Midbrain (tissue), 1 donor: ENCODE measurements at places on chromosomes 5 and 9.

GRCh38 chr9:110129425-110129824, 78.5 kb downstream of the C9orf152 start:
- no peak for DNase-seq

DNA sequence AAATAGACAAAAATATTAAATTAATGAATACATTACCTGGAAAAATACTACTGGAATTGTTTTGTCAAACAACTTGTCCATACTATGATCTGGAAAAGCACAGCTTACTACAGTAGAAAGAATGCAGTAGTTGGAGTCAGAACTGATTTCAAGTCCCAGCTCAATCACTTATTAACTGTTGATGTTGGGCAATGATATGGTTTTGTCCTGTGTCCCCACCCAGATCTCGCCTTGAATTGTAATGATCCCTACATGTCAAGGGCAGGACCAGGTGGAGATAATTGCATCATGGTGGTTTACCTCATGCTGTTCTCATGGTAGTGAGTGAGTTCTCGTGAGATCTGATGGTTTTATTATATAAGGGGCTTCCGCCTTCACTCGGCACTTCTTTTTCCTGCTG, 247.5 kb downstream of the CD180 start:
- no peak for DNase-seq

GRCh38 chr5:114362197-114362976, 517 bp downstream of the KCNN2 start:
- no peak for DNase-seq

DNA sequence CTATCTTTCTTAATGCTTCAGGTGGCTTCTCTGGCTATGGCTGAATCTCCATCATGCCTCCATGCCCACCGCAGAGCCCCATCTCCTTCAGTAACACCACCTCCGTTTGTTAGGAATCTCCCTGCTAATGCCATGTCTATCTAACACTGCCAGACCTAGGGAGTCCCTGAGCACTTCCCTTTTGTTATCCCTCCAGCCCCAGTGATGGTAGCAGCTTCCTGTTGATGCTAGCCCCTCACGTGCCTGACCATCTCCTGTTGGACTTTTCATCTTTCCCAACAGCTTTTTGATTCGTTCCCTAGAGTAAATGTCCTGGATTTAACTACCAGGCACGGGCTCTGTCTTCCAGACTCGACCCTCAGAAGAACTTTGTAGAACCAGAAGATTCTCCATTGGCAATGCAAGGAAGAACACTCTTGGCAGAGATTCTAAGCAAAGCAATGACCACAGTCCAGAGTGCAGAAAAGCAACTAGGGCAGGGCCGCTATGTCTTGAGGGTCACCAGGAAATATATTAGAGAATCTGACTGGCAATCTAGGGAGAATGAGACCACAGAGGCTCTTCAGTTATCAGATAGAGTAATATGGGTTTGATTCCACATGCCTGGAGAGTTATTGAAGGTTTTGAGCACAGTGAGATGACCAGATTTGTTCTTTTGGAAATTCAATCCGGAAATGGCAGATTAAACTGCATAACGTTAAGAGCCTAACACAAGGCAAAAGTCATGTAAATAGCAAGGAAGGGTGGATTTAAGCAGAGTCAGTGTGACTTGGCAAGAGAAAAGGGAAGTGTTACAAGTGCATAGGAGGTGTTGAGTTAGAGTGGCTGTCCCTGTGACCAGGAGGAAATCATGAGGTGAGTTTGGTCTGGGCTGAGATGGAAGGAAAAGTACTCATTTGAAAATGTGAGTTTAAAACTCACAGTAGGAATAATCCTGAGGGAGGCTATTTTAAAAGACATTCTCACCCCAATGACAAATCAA, 555.2 kb downstream of the ACTL7B start:
- DNase-seq, result no peak

- no peak for DNase-seq
Observed at GRCh38 chr9:124558777-124559470, 51.7 kb upstream of the NR5A1 start.

DNA sequence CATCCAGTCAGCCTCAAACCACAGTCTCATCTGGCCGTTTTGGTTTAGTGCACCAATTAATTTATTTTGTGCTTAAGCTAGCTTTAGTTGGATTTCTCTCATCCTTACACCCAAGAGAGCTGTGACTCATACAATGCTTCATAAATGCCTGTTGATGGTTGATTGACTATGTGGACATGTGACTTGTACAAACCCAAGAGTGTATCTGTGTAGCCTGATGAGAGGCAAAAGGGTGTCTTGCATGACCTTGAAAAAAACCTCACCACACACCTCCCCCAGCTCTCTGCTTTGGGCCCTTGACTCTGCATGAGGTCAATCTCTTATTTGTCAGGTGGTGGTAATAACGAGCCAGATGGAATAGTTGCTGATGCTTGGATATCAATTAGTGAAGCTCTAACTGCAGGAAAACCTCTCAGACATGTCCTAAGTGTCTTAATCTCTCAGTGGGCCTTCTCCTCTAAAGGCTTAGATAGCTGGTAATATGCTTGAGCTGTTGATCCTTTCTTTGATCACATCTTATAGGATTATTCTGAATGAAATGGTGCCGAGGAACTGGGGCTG, 10.6 kb upstream of the GLRA1 start:
- no peak for DNase-seq

DNA sequence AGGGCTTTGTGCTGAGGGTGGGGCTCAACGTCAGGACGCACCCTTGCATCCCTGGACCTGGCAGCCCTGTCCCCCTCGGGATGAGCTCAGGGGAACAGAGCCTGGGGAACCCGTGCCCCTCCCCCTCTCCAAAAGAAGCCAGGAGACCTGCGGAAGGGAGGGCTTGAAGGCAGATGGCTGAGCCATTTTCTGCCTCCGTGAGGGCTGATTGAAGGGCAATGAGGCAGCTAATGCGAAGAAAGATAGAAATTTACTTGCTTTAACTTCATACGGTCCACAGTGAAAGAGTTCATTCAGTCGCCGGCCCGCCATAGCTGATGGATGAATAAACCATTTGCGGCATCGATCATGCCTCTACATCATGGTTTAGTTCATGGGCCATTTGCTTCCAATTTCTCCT, 28.8 kb downstream of the ASS1 start:
- DNase-seq, result no peak

GRCh38 chr5:144131261-144131660, 39.2 kb downstream of the YIPF5 start:
- DNase-seq, result no peak

DNA sequence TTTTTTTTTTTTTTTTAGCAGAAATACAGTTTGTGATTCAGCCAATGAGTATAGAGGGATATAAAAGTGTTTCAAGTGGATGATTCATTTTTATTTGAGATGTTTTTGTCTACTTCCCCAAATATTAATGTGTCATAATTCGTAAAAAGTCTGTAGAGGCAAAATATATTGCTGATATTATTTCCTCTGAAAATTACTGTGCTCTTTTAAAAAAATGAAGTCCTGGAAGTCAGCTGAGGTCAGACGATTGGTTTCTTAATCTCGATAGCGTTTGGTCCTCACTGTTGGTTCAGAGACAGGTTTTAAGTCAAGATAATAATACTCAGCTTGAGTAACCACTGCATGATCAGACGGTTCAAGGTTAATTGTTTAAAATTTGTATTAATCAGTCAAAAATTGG, 19.5 kb downstream of the IL9 start:
- no peak for DNase-seq

DNA sequence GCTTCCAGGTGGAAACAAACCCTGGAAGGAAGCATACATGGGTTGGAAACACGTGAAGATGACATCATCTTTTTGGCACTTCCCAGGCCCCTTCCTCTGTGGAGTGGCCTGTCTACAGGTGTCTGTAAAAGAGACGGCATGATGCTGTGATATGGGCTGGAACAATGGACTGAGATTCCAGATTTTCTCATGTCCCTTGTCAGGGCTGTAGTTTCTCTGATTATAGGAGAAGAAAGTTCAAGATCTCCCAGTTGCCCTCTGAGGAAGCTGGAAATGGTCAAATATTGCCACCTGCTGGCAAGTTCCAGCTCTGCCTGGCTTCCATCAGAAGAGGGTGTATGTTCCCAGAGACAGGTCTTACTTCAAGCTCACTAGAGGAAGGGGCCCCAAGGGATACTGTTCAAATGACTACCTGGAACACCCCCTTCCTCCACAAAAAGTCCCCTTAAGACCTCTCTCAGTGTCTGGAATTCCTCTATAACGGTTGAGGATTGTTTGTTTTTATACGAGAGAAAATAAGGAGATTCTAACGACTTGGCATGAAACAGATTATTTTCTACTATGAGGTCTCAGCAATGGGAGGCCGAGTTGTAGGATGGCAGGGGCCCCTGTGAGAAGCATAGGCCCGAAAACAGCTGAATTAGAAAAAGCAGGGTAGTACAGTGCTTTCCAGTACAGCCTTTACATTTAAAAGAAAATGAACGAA, 7.3 kb upstream of the ANXA6 start:
- peak; percentile 84 for DNase-seq

GRCh38 chr9:38697776-38698300, 22.1 kb downstream of the FAM240B start:
- DNase-seq, result no peak

- DNase-seq, result peak; percentile 38
Observed at GRCh38 chr5:53476531-53477480, 3.6 kb upstream of the FST start.

- no peak for DNase-seq
Observed at GRCh38 chr9:29958469-29958868, 2385.2 kb upstream of the C9orf72 start.

DNA sequence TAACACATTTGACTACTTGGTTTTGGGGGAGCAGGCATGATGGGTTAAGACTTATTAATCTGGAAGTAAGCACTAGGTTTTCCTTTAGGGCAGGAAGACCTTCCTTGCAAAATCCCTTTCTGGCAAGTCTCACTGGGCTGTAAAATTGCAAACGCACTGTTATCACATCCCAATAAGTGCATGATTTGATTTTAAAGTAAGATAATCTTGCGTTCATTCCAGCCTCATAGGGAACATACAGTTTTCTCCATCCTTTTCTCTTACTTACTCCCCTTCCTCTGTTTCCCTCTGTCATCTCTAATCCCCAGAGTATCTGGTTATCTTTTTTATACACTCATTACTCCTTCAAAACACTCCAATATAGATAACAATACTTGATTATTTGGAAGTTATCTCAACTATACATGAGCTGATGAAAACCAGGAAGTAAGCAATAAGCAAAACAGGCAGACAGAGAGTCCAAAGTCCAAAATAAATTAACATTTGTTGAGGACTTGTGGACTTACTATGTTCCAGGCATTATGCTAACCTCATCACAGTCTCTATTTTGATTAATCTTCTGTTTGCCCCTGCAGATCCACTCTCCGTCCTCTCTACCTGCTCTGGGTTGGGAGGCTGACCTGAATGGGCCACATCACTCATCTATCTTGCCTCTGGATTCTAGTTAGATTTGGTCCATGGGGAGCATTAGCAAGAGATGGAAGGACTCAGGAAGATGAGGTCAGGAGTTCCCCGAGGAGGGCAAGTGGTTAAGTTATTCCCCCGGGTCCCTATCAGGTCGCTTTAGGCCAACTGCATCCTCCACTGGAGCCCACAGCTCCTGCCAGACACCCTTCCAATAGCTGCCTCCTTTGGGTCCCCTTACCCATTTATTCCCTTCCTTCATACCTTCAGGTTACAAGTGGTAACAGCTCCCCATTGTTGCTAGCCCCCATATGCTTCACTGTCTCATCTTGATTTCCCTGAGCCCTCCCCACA, 60.2 kb downstream of the SLC22A5 start:
- DNase-seq, result no peak

- no peak for DNase-seq
Observed at GRCh38 chr9:86535406-86535915, 181.3 kb upstream of the TUT7 start.

- no peak for DNase-seq
Observed at GRCh38 chr5:98734646-98735045, 38.8 kb upstream of the RGMB start.

DNA sequence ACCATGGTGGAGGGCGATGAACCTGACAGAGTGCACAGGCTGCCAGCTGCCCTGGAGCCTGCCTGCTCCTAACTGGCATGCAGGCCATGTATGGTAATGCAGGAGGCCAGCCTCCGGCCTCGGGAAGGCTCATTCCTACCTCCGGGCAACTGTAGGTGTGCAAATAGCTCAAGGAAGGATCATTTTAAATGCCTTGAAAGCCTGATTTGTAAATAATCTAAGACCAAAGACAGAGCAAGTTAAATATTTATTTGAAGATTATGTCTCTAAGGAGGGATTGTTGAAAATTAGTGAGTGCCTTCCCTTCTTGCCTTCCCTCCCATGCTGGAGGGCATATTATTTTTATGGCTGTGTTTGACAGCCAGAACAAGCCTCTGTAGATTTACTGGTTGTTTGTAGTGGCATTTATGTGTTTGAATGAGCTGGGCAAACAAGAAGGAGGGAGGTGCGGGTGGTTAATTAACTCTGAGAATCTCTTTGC, 285.7 kb upstream of the TUT7 start:
- DNase-seq, result no peak

- DNase-seq, result no peak
Observed at GRCh38 chr9:37953775-37954437, 50.0 kb upstream of the SLC25A51 start.

DNA sequence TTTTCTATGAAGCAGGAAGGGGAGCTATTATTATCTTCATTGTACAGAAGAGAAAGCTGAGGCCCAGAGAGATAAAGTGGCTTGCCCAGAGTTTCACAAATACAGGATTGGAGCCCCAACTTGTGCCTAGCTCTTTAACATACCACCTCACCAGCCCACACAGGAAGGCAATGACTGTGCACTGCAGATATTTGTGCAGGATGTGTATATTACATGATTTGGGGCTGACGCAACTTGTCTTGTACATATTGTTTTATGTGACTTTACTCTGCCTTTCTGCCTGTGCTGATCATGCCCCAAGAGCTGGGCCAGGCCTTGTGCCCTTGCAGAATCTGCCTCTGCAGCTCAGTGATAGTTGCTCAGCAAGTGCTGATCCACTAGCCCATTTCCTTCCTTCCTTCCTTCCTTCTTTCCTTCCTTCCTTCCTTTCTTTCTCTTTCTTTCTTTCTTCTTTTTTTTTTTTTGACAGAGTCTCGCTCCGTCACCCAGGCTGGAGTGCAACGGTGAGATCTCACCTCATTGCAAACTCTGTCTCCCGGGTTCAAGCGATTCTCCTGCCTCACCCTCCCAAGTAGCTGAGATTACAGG, 106.6 kb upstream of the TBCA start:
- no peak for DNase-seq

- no peak for DNase-seq
Observed at GRCh38 chr5:149798466-149798865, 68.4 kb downstream of the PPARGC1B start.

GRCh38 chr5:178426326-178427130, 163.7 kb downstream of the COL23A1 start:
- DNase-seq, result no peak
